ENCODE measurements at places on chromosomes 1 and 21. TPM values are rescaled to one million over a fixed set of nuclear protein-coding genes. Genes with fewer than 3 reads are reported as not detected.

The KANK4 gene
- total RNA-seq = not detected

The GUCA2A gene
- total RNA-seq = not detected

The RGS13 gene
- not detected for total RNA-seq

The CSMD2 gene
- total RNA-seq = under 0.01 TPM

The PUSL1 gene
- total RNA-seq = 18.1 TPM

DNA sequence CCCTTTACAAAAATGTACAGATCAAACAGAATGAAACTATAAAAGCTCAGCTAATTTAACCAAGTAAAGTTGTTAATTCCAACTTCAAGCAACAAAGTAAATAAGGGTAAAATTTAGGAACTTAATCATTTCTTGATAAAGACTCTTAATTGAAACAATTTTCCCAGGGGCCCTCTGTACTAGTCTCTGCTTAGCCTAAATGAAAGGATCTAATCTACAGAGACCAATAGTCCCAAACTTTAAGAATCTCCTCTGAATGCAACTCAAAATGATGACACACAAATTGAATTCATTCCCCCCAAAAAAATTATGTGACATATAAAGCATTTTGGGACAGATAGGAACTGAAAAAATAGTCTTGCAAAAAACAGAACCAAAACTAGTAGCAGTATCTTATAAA is 16.6 kb downstream of the EYA3 start:
- DNase-seq = no peak

DNA sequence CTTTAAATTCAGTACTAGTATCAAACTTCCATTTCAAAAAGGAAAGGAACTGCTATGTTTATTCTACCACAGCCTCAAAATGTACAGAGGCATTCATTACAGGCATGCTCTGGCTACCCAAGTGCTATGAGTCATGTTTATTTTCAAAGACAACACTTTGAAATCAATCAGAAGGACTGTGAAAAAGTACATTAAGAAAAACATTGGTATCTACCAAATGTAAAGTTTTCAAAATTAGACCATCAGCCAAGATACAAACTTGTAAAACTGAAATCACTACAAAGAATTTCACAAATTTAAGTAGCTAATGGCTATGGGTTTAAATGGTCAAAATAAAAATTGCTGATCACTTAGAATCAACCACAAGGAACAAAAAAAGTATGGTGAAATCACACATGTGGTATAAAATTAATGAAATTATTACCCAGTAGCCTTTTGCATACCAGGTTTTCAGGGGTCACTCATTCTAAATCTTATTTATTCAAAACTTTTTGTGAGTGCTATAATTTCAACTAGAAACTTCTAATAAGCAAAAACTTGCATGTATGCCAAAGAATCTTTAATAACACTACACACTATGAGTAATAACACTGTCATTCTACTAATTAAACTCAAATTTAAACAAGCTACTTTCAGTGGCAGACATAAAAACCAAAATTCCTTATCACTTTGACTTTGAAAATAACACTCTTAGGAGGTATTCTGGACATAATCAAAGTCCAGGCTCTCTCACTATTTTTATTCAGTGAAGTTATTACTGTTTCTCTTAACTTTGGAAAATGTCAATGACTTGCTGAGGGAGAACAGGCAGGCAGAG is 49.2 kb downstream of the ENAH start:
- DNase-seq = peak; percentile 17

- no peak for DNase-seq
Observed at GRCh38 chr21:36552434-36552785, 72.5 kb upstream of the CLDN14 start.

- no peak for DNase-seq
Observed at GRCh38 chr1:184385865-184386311, 941 bp upstream of the C1orf21 start.

- DNase-seq = no peak
Observed at GRCh38 chr21:45203983-45204382, 83.7 kb downstream of the POFUT2 start.

GRCh38 chr21:15870819-15871218 is 141.0 kb downstream of the USP25 start:
- DNase-seq = no peak

- no peak for DNase-seq
Observed at GRCh38 chr1:44359234-44359935, 4.3 kb upstream of the ERI3 start.

- no peak for DNase-seq
Observed at GRCh38 chr1:215082532-215083382, at the start of gene KCNK2. KCNK2 (plus strand) TSS chr1:215082737; CDS start chr1:215083386, 649 bp downstream.

DNA sequence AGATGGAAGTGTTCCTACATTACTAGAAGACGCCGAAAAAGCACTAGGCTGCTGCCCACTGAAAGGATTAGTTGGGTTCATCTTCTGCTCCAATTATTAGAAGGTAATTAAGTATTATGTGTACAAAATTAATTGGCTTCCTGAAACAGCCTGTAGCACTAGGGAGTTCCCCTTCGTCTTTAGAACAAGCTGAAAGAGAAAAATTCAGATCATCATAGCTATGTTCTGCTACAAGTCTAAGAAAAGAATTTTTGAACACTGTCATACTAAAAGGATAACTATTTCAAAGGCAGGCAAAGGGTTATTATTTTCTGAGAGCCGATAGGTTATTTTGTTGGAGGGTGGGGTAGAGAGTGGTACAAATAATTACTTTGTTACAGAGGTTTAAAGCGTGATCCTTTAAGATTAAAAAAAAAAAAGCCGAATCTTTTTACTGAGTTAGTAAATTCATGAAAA is at the start of gene MCM3AP:
MCM3AP (minus strand) TSS at position 406 of the 456 bp plus-strand sequence; CDS start at position 81, 325 bp downstream.
- no peak for DNase-seq

- DNase-seq = no peak
Observed at GRCh38 chr1:82600314-82600713, 799.6 kb downstream of the ADGRL2 start.
